ENCODE measurements at places on chromosomes 3 and 15. TPM values are rescaled to one million over a fixed set of nuclear protein-coding genes. Genes with fewer than 3 reads are reported as not detected.
A peak's percentile ranks its signal among the peaks of the same experiment; 100 is the strongest.

- no peak for DNase-seq
These were observed 78.3 kb downstream of the B3GALNT1 start for GRCh38 chr3:161026612-161027510.

DNA sequence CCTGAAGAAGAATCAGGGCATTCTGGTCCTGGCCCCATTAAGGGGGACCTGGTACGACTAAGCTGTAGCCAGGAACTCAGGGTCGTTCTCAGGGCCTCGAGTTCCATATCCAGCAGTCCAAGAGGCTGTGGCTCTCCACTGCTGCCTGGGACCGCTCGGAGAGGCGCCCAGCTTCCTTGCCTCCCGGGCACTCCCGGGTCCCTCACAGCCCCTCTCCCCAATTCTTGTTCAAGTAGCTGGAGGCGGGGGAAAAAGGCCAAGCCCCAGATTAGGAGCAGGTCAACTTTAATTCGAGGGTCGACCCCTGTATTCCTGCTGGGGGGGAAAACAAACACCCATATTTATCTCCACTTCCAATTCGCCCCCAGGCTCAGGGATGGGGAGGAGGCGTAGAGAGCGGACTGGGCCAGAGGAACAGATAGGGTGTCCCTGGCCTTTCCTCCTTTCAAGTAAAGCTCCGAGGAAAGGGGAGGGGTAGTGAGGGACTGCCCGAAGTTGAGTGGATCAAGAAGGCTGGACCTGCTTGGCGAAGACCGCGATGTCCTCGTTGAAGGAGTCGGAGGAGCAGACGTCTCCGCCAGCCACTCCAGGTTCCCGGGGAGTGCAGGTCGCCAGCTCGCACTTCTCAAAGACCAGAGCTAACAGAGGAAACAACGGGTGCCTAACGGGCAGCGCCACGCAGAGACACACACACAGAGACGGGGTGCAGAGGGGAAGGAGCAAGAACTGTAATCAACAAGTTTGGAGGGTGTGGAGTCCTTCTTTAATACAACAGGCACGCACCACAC is 4.4 kb downstream of the MEIS2 start:
- DNase-seq, result peak; percentile 47

GRCh38 chr3:133956353-133956752 is 60.7 kb upstream of the RAB6B start:
- DNase-seq, result no peak

DNA sequence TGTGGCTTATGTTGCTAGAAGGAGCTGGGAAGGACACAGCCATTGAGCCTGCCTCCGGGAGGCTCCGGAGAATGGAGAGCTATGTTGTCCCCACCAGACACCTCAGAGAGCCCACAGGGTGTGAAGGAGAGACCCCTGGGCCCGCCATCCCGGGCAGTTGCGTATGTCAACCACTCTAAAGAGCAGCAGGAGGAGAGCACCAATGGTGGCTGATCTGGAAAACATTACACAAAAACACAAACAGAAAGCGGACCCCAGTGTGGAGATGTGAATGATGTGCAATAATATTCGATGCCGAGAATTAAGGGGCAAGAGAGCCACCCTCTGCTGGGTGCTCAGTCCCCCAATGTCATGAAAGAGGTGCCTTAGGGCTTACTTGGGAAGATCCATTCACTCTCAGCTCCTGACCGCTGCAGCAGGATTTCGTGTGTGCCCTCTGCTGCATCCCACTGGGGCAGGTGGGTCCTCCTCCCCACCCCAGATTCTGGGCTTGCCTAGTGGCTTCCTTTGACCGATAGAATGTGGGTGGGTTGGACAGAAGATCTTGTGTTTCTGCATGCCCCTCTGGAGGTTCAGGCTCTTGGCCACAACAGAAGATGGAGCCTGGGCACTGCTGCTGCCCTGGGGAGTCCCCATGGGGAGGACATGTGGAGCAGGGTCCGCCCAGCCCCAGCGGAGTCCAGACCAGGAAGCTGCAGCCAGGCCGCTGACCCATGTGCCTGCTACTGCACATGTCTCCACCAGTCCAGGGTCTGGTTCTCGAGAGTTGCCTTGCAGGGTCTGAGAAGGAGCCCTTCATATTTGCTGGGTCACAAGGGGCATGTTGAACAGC is 245.3 kb downstream of the OCA2 start:
- no peak for DNase-seq

- DNase-seq, result peak; percentile 72
These were observed at the start of gene ABTB1 for GRCh38 chr3:127672429-127673190. Gene ABTB1, plus strand, starts transcription at chr3:127672952. Its CDS starts 74 bp downstream, at chr3:127673026.

- DNase-seq, result no peak
These were observed 43.5 kb upstream of the STXBP5L start for GRCh38 chr3:120864541-120864940.

GRCh38 chr3:143972155-143972504 is 507 bp downstream of the DIPK2A start:
- no peak for DNase-seq

DNA sequence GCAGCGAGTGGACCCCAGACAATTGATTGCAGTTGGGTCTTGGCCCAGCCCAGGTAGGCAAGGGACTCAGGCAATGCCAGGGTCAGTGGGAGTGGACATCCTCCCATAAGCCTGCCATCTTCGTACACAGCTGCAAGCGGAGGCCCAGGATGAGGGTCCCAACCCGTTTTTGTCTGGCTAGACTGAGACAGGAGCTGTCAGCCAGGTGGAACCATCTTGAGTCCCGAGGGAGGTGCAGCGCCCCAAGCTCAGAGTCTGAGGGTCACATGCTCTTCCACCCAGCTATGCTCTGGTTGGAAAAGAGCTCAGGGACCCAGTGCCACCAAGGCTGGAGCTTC is 22.6 kb upstream of the IP6K2 start:
- no peak for DNase-seq

GRCh38 chr15:27725731-27726130 is 373.4 kb downstream of the OCA2 start:
- DNase-seq, result no peak

DNA sequence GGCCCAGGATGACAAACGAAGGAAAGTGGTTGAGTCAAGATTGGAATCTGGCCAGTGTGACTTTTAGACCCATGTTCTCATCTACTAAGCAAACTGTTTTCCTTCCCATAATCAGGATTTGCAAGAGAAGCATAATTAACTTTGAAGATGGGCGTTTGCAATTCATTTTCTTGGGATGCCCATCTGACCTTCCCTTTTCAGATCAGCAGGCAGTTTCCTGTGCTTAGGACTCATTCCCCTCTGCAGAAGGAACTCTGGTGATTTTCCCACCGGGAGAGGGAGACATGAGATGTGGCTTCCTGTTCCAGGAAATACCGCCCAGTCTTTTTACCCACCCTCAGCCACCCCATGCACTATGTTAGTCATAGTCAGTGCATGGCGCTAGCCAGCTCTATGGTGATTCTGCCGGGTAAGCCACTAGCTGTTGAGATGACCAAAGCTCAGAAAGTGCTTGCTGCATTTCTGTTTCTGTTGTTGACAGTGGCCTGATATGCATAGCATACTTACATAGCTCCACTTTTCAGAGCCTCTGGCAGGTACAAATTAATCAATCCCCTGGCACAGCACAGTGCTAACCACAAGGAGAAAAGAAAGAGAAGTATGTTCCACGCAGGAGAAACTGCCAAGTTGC is 129.4 kb downstream of the VGLL4 start:
- peak; percentile 56 for DNase-seq

- DNase-seq, result no peak
These were observed 25.5 kb upstream of the CSPG4 start for GRCh38 chr15:75738014-75738646.

- no peak for DNase-seq
These were observed 22.5 kb downstream of the PLCL2 start for GRCh38 chr3:16907243-16907642.

- no peak for DNase-seq
These were observed 20.5 kb downstream of the LCTL start for GRCh38 chr15:66545255-66545654.

GRCh38 chr3:80213086-80213485 is 445.3 kb upstream of the ROBO1 start:
- no peak for DNase-seq

DNA sequence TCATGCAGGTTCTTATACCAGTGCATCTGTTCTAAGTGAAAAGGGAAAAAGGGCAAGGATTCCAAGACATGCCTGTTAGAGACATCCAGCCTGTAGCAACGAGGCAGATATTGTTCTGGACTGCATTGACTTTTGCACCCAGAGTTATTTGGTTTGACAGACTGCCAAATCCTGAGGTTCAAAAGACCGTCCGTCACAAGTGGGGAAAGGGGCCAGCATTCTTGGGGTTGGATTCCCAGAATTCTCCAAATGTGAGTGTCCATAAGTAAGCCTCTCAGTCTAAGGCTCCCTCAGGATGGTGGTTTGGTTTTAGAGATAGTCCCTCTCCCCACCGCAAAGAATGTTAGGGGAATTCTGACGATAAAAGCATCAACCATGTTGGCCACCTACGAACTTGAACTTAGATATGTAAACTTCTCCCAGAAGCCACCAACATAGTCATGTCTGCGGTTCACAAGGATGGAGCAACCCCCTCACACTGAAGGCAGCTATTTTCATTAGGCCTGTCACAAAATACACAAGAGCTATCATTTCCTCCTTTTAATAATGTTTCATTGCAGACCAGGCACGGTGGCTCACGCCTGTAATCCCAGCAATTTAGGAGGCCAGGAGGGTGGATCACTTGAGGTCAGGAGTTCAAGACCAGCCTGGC is 13.6 kb upstream of the LACTB start:
- DNase-seq, result peak; percentile 91

DNA sequence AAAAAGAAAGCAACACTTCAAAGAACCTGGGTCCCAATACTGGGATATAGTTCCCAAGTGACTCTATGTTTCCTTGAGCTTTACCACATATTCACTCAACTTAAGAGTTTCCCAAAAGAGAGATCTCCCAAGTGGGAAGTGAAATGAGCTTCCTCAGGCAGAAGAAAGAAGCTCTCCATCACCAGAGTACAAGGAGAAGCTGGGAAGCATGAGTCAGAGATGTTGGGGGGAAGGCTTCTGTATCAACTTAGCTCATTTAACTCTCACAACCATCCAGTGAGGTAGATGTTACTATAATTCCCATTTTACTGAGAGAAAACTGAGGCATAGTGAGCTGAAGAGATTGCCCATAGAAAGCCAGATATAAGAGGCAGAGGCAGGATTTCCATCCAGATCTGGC is 47.0 kb upstream of the TRIM42 start:
- no peak for DNase-seq

DNA sequence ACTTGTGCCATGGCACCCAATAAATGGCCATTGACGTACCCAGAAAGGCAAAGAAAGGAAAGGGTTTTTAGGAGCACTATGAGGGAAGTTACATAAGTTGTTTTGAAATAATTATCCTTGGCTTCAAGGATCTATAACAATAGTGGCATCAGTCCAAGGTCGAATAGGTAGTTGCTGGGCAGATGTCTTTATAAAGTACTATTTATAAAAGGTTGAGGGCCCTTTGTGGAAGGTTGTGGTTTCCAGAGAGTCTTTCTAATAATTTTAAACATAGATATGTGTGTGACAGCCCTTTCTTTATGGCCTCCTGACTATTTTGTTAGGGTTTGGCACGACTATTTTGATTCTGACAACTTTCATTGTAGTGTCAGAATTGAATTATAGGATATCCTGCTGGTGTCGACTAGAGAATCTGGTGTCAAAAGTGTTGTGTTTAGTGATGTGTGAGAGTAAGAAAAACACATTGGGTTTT is 260.5 kb downstream of the PYDC2 start:
- DNase-seq, result no peak

DNA sequence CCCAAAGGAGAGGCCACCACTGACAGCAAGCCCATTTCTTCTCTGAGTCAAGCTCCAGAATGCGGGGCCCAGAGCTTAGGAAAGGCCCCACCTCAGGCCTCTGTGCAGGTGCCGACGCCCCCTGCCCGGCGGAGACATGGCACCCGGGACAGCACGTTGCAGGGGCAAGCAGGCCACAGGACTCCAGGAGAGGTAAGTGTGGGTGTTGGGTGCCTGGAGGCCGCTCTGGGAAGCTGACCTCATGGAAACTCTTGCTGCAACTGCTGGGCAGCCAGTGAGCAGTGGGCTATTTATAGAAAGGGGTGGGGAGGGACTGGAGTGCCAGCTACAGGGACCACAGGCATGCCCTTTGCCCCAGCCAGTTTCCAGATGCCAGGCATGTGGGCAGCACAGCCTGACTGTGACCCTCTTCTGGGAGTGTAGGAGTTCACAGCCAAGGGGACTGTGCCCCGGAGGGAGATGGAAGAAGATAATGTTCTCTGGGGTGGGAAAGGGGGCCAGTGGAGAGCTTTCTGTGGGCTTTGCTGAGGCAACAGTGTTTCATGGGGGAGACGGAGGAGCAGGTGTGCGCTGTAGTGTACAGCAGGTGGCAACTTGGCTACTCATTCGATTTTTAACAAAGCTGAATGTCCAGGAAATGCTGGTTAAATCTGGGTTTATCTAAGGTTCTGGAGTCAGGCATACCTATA is 23.7 kb downstream of the ALPK3 start:
- peak; percentile 56 for DNase-seq

- DNase-seq, result no peak
These were observed 40.3 kb downstream of the ZBTB38 start for GRCh38 chr3:141408596-141408995.

DNA sequence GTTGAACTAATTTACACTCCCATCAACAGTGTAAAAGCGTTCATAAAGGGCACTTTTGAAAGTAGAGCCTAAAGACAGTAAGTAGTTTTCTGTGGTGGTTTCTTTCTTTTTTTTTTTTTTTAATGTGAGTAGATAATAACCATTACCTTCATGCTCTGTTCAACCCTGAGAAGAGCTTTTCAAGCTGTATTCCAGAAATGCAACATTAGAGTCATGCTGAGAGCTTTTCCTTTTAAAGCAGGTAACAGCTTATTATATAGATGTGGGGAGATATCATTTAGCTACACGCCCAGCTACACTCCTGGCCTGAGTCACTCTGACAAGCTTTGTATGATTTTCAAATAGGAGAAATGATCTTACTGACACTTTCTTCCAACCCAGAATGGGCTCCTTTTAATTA is 96.2 kb upstream of the ARHGEF26 start:
- no peak for DNase-seq

DNA sequence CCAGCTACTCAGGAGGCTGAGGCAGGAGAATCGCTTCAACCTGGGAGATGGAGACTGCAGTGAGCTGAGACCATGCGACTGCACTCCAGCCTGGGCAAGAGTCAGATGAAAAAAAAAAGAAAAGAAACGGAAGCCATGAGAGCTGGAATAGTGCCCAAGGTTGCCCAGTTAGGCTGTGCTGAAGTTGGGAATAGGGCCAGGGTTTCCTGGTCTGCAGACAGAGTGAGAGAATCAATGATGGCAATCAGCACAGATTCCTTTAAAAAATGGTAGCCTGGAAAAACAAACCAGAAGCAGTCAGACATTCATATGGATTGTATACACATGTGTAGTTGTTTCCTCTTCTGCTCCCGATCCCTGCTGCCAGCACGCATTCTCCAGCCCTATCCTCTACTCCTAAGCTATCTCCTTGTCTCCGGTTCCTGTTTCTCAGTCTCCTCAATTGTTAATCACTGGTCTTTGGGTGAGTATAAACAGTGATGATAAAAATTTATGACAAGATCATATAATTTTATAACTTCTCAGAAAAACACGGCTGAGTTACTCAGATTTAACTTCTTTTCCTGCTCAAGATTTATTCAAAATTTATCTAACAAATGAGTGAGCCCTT is 316.2 kb upstream of the UMPS start:
- peak; percentile 49 for DNase-seq

IL17RD gene
- 5.8 TPM for total RNA-seq

HSPBAP1 gene
- 3.6 TPM for total RNA-seq

FBN1 gene
- 1,693 TPM for total RNA-seq

OXTR gene
- 57.5 TPM for total RNA-seq

GP9 gene
- total RNA-seq, result 3.6 TPM

PXYLP1 gene
- total RNA-seq, result 28.2 TPM

PLSCR5 gene
- total RNA-seq, result 6.0 TPM

GALNT15 gene
- 3.9 TPM for total RNA-seq

MYEF2 gene
- 9.6 TPM for total RNA-seq

MAGEL2 gene
- total RNA-seq, result 8.2 TPM

HTR3E gene
- total RNA-seq, result 0.72 TPM

GPR176 gene
- 32.3 TPM for total RNA-seq

FAH gene
- total RNA-seq, result 19.3 TPM

ALPK3 gene
- total RNA-seq, result 7.9 TPM

All from umbilical cord (tissue), 2 donors.